ENCODE measurements at places on chromosomes 7 and 10.

- no peak for DNase-seq
These were observed 853.8 kb downstream of the GRM8 start for GRCh38 chr7:126398851-126399529.

GRCh38 chr10:4242561-4243035 is 457.6 kb upstream of the KLF6 start:
- DNase-seq, result no peak

GRCh38 chr7:2010551-2011265 is 222.0 kb downstream of the MAD1L1 start:
- no peak for DNase-seq

GRCh38 chr10:53843736-53844362 is 957.2 kb downstream of the PCDH15 start:
- no peak for DNase-seq

DNA sequence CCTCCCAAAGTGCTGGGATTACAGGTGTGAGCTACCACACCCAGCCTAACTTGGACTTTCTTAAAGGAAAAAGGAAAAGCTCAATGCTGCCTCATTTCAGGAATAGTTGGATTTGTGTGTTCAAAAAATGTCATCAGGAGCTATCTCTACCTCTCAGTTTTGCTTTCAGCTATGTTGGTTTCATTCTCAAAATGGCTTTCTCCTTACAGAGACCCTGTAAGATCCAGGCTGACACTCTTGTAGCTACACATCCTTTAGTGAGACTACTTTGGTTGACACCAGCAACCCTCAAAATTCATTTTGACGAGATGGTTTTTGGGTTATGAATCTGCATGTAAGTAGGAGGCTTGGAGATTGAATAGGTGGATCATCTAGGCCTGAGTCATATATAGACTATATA is 269.7 kb upstream of the SORCS1 start:
- DNase-seq, result no peak

- no peak for DNase-seq
These were observed 141.0 kb downstream of the MACC1 start for GRCh38 chr7:20075992-20076820.

DNA sequence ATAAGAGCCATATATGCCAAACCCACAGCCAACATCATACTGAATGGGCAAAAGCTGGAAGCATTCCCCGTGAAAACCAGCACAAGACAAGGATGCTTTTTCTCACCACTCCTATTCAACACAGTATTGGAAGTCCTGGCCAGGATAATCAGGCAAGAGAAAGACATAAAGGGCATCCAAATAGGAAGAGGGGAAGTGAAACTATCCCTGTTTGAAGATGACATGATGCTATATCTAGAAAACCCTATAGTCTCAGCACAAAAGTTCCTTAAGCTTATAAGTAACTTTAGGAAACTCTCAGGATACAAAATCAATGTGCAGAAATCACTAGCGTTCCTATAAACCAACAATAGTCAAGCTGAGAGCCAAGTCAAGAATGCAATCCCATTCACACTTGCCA is 23.8 kb upstream of the STARD3NL start:
- DNase-seq, result no peak

DNA sequence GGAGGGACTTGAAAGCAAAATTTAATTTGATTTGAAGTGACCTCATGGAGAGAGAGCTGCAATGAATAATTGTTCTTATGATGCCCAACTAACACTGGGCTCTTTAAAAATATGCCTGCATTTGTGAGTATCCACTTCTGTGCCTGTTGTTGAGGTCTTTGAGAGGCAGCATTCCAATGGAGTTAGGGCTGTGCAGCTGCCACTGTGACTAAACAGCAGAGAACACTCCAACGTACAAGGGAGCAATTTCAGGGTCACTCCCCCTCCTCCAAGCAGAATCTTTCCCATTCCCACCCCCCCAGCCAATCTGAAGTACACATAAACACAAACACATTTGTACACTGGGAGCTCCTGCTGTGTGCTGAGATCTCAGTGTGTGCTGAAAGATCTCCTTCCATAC is 28.0 kb upstream of the GSAP start:
- DNase-seq, result no peak

DNA sequence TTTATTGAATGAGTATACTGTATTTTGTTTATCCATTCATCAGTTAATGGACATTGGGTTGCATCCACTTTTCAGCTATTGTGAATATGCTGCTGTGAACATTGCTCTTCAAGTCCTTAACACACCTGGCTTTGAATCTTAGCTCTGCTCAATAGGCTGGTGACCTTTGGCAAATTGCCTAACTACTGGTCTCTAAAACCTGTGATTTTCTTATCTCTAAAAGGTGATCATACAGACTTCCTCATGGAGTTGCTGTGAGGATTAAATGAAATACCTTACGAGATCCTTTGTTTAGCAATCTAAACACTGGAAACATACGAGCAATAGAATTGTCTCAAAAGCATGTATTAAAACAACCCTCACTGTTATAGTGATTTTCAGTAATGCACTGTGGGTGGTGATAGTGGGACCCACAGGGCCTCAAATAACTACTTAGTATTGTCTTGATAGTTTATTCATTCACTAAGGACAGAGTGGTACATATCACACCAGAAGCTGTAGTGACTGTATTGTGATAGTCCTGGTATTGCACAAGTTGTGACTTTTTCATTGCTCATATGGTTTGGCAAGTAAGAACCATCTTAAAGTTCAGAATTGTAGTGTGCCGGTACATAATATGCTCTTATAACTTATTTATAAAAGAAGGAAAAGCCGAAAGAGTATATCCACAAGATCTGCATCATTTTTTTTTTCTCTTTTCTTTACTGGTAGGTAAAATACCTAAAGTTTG is 257.6 kb downstream of the EXOC4 start:
- no peak for DNase-seq

Data from cortex of kidney (tissue), 1 donor.